ENCODE measurements at places on chromosomes 1 and 21.

DNA sequence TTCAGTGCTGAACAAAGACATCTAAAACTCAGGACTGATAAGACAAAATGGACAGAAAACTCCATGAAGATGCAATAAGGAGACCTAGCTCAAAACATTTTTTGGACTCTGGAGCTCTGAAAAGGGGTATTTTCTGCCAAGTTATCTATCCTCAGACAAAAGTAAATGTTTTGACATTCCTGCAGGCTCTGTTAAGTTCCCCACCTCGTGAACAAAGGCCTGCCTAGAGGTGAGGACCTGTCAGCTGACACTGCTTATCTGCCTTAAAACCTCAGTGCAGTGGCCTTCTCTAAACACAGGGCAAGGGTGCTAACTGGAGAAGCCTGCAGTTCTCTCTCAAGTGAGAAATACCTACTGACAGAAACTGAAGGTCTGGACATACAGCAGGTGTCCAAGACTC, 41.1 kb downstream of the COLGALT2 start:
- no peak for DNase-seq

DNA sequence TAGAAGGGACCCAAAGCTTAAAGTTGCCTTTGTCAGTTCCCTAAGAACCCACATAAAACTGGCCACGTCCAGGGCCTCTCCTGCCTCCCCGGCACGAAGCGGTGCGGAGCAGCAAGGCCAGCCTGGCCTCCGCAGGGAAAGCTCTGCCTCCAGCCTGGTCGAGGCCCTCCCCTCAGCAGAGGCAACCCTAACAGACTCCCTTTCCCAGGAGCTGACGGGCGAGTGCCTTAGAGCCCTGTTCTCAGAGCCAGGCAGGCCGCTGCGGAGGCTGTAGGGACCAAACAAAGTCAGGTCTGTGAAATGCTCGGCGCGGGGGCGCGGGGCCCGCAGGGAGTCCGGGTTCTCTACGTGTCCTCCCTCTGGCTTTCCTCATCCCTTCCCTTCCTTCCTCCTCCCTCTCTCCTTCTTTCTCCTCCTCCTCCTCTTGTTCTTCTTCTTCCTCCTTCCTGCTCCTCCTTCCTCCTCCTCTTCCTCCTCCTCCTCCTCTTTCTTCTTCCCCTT, 40.7 kb downstream of the RIPK4 start:
- DNase-seq: no peak

GRCh38 chr1:167184081-167184480, 36.6 kb upstream of the POU2F1 start:
- DNase-seq: no peak

GRCh38 chr1:151458802-151459330, 428 bp downstream of the POGZ start:
- DNase-seq: peak; percentile 59

GRCh38 chr1:153661111-153661708, 2.7 kb downstream of the SNAPIN start:
- no peak for DNase-seq

GRCh38 chr1:52917581-52917980, 4.0 kb downstream of the ECHDC2 start:
- no peak for DNase-seq

Data from nucleus accumbens (tissue), 56 donors.